ENCODE measurements at places on chromosomes 1 and 21. TPM values are rescaled to one million over a fixed set of nuclear protein-coding genes. Genes with fewer than 3 reads are reported as not detected.
A peak's percentile ranks its signal among the peaks of the same experiment; 100 is the strongest.

F13B gene
- 0.33 TPM for polyA plus RNA-seq

- no peak for DNase-seq
Measured at GRCh38 chr1:110565565-110565964, 40.6 kb downstream of the KCNA2 start.

DNA sequence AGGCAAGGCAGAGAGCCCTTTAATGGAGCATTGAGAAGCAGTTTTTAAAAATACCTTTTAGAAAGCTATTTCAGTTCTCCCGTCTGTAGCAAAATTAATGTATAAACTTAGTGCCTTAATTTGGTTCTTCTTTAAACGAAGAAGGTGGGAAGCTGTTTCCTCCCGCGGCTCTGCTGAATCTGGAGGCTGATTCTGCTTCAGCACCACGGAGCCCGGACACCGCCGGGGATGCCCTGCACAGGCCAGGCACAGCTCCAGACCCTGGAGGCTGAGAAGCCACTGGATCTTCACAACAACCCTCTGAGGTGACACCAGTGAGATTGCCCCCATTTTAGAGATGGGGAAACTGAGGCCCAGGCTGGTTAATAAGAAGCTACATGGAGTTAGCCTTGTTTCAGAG lies 175.8 kb upstream of the VAMP3 start:
- no peak for DNase-seq

DNA sequence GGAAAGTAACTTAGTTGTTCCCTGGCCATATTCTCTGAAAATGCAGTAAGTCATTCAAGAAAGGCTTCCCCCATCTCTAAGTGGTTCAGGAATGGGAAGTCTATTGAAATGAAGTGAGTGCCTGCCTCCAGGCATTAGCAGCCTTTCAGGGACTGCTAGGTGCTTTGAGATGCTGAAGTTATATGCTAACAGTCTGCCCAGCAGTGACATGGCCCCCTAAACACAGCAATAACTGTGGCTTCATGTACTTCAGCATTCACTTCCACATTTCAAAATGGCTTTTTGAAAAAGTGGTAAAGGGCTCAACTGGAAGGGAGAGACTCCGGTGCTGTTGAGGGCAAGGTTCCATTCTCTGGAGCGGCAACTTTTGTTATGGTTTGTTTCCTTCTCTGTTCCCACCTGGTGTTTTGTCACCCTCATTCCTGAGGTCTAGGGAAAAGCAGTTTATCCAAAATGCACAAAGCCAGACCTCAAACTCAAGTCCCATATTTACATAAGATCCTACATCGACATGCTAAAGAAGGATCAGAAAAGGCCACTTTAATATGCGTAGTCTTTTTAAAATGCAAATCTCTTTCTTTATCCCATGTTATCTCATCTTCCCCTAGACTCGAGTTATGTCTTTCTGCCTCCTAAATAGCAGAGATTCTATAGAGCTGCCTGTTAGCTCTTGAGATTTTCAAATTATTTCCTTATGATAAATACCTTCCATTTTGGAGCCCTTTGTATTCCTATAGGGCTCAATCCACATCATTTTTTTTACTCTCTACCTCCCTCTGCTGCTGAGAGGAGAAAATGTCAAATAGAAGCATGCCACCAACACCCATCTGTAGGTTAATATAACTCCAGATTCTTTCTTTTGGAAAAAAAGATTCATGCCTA lies 34.2 kb upstream of the LRRC8C start:
- peak; percentile 31 for DNase-seq

DNA sequence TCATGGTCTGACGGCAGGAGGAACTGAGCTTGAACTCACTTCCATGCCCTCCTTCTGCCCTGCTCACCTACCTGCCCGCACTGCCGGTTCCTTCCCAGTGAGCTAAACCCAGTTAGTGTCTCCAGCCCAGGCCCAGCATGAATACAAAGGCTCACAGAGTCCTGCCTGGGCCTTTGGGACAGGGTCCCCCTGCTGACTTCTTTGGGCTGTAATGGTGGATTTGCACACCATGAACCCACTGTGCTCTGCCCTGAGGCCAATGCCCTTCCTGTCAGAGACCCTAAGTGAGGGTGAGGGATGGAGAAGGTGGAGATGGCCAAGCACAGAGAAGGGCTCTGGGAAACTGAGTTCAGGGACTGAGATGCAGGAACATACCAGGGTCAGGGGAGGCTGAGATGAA lies 153.4 kb downstream of the PCP4 start:
- no peak for DNase-seq
